ENCODE measurements at places on chromosomes 3 and 15.
A peak's percentile ranks its signal among the peaks of the same experiment; 100 is the strongest.

DNA sequence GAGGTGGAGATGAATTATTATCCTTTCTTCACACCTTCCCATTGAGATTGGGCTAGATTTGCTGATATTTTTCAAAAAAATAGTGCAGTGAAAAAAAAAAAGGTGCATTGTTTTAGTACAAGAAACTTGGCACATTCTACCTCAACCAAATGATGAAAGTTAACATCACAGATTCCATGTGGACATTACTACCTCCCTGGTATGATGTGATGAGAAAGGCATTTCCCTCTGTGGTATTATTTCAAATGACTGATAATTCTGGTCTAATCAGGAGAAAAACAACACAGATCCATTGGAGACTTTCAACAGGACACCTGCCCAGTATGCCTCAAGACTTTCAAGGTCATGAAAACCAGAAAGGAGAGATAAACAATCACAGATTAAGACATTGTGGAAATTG is 313.4 kb downstream of the BCHE start:
- peak; percentile 48 for DNase-seq

DNA sequence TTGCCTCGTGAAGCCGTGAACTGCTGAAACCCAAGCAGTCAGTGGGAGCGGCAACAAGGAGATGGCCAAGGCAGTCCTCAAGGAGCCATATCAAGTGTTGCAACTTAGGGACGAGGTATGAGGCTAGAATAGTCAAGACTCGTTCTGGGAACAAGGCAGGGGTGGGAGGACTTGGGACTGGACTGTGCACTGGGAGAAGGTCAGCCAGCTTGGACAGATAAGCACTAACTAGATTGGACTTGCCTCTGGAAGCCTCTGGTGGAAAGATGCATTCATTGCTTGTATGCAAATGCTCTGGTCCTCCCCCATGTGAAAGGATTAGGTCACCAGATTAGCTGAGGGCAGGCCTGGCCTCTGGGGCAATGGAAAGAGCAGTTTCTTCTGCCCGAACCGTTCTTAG is 123.3 kb upstream of the CTNNB1 start:
- peak; percentile 31 for DNase-seq

- no peak for DNase-seq
Observed at GRCh38 chr3:170813266-170813665, 56.7 kb downstream of the RPL22L1 start.

GRCh38 chr3:153096731-153097131 is 65.3 kb upstream of the RAP2B start:
- peak; percentile 32 for DNase-seq

GRCh38 chr3:23183731-23184130 is 19.4 kb upstream of the UBE2E2 start:
- DNase-seq: peak; percentile 73

- no peak for DNase-seq
Observed at GRCh38 chr3:69378112-69378802, 7.6 kb downstream of the FRMD4B start.

- no peak for DNase-seq
Observed at GRCh38 chr3:118181274-118181673, 853.4 kb downstream of the IGSF11 start.
